T-helper 2 cell treated with Interferon-gamma antibody and Interleukin-4, amounts not matched to agents 5 μg/mL and 100 μg/mL, for 36 hours (primary cell): ENCODE measurements at places on chromosomes 5 and 9.

DNA sequence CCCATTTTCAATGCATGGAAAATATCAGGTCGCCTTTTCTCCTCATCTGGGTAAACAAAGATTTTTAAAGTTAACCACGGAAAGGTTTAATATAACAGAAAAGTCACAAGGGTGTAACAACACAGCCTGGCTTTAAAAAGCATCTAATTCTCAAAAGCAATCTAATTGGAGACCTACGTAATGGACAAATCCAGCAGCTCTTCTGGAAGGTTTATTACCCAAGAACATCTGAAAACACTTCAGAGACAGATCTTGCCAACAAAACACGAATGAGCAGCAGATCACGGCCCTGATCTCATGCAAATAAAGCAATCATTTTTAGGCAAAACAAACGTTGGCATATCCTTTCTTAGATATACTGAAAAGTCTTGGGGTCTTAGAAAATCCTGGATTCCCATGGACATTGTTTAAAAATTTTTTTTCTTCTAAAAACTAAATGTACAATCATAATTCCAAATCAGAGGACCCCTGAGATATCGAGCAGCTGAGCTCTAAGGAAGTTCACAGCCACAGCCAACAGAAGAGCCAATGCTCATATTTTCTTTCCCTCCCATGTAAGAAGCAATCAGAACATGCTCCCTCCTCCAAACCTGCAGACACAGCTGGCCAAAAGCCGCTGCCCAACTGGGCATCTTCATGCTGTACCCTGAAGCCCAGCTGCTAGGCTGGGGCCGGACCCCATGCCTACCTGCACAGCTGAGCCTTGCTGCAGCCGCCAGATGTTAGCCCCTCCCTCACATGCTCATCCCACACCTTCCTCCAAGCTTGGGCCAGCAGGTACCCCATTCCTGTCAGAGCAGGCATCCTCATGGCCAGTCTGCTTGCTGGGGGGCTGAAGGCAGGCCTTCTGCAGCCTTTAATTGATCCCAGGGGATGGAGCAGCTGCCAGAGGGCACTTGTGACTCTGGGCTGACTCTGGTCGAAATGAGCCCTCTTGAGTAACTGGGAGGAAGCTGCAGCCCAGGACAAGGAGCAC lies 11.2 kb downstream of the ANKS6 start:
- no peak for DNase-seq

DNA sequence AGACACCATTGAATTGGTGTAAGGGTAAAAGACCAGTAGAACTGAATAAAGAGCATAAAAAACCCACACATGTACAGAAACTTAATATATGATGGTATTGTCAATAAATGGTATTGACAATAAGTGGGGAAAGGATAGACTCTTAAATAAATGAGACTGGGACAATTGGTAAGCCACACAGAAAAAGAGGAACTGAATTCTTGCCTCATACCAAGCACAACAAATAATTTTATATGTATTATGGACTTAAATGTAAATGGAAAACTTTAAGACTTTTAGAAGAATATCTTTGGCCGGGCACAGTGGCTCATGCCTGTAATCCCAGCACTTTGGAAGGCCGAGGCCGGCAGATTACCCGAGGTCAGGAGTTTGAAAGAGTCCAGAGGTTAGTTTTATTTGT lies 37.9 kb upstream of the PPP2CA start:
- no peak for DNase-seq

DNA sequence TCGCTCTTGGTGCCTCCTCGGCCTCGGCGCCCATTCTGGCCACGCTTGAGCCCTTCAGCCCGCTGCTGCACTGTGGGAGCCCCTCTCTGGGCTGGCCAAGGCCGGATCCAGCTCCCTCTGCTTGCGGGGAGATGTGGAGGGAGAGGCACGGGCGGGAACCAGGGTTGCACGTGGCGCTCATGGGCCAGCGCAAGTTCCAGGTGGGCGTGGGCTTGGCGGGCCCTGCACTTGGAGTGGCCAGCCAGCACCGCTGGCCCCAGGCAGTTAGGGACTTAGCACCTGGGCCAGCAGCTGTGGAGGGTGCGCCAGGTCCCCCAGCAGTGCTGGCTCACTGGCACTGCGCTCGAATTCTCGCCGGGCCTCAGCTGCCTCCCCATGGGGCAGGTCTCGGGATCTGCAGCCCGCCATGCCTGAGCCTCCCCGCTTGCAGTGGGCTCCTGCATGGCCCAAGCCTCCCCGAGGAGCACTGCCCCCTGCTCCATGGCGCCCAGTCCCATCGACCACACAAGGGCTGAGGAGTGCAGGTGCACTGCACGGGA lies 106.4 kb downstream of the SMC2 start:
- no peak for DNase-seq

DNA sequence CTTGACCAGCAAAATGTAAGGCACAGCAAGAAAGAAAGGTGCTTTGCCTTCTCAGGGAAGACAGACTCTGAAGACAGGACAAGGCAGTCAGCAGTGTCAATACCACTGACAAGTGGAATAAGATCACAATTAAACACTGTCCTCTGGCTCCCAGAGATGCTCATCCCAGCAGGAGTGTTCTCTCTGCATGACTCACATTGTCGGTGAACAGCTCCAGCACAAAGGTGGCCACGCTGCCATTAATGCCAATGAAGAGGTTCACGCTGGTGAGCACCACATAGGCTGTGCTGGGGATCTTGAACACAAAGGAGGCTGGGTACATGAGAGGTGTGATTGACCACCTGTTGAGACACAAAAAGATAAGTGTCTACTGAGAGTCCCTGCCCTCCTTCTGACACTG lies 31.9 kb downstream of the NIPSNAP3B start:
- no peak for DNase-seq
